Bladder microvascular endothelial cell (primary cell): ENCODE measurements at places on chromosomes 1 and 21. TPM values are rescaled to one million over a fixed set of nuclear protein-coding genes. Genes with fewer than 3 reads are reported as not detected.

The KRTAP12-2 gene
- not detected in 2 replicates for total RNA-seq

The SPRR2F gene
- not detected in 2 replicates for total RNA-seq

The AK5 gene
- 1.8 and 61.4 TPM in 2 replicates for total RNA-seq

The PTGS2 gene
- total RNA-seq, result 1.1 and 9.0 TPM in 2 replicates

The VCAM1 gene
- 4.5 and 84.6 TPM in 2 replicates for total RNA-seq

The B3GALNT2 gene
- 31.9 and 60.2 TPM in 2 replicates for total RNA-seq

The NMNAT2 gene
- 0.32 and 0.82 TPM in 2 replicates for total RNA-seq

The PADI2 gene
- under 0.01 and 0.38 TPM in 2 replicates for total RNA-seq

The KRTCAP2 gene
- total RNA-seq, result 96.2 and 98.4 TPM in 2 replicates

The FALEC gene
- total RNA-seq, result not detected in 2 replicates

The UQCRHL gene
- 4.7 and 7.2 TPM in 2 replicates for total RNA-seq

The LEMD1 gene
- 0.32 TPM in 1 of 2 replicates, not detected in the other for total RNA-seq

The SLAMF9 gene
- not detected in 2 replicates for total RNA-seq

The SLC26A9 gene
- under 0.01 and 0.06 TPM in 2 replicates for total RNA-seq

The COP1 gene
- 42.7 and 55.3 TPM in 2 replicates for total RNA-seq

The SMG5 gene
- 36.6 and 91.6 TPM in 2 replicates for total RNA-seq

The LCE6A gene
- not detected in 2 replicates for total RNA-seq

The ZC3H12A gene
- 4.4 and 6.6 TPM in 2 replicates for total RNA-seq

The OLFM3 gene
- total RNA-seq, result not detected in 2 replicates
